ENCODE measurements at places on chromosomes 6 and 20.

DNA sequence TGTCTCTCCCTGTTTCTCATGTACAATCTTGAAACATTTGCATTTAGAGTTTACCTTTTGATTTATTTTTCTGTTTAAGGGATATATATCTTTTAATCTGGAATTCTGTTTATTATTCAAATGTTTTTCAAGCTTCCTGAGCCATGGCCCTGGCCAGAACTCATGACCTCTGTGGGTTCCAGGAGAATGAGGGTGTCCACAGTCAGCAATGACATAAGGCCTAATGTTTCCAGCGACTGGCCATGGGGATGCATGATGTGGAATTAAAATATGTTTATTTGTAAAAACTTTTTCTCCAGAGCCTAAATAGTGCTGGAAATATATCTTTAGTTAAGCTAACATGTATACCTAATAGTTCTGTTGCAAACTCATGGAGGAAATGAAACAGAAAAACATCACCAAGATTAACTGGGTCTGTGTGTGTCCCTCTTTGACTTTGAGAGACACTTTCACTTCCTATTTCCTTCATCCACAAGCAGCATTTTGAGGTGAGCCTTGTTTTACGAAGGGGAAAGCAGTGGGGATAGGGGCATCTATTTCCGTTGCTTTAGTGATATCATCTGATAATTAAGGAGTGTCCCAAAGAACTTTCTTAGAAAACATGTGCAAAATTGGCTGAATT is 87.6 kb downstream of the SMOC2 start:
- no peak for DNase-seq

GRCh38 chr6:88179692-88180091 is 13.5 kb upstream of the CNR1 start:
- DNase-seq, result no peak

DNA sequence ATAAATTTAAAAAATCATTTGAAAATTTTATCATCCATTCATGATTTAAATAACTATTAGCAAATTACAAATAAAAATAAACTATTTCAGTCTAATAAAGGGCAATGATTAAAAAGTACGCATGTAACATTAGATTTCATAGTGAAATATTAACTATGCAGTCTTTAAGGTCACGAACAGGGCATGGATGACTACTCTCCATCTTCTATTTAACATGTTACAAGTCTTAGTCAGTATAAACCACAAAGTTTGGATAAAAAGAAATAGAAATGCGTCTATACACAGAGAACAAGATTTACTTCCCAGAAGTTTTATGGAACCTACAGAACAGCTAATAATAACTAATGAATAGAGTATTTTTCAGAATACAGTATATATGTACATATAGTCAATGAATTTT is 1016.0 kb downstream of the EYS start:
- no peak for DNase-seq

- DNase-seq, result no peak
Measured at GRCh38 chr6:170149681-170150589, 140.9 kb downstream of the DLL1 start.

- no peak for DNase-seq
Measured at GRCh38 chr6:19331089-19331488, 506.1 kb upstream of the ID4 start.

- no peak for DNase-seq
Measured at GRCh38 chr20:31522731-31523130, 8.5 kb downstream of the HM13 start.

GRCh38 chr20:38275815-38276550 is 15.4 kb upstream of the KIAA1755 start:
- DNase-seq, result no peak

DNA sequence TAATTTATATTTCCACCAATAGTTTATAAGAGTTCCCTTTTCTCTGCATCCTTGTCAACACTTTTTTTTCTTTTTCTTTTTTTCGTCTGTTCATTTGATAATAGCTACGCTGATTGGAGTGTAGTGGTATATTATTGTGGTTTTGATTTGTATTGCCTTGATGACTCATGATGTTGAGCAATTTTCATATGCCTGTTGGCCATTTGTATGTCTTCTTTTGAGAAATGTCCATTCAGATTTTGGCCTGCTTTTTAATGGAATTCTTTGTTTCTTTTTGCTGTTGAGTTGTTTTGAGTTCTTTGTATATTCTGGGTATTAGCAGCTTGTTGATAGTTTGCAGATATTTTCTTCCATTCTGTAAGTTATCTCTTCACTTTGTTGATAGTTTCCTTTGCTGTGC is 773.4 kb downstream of the KIF16B start:
- DNase-seq, result no peak

- no peak for DNase-seq
Measured at GRCh38 chr20:34374209-34374760, 11.2 kb downstream of the ITCH start.

- DNase-seq, result no peak
Measured at GRCh38 chr6:113591896-113592827, 265.0 kb upstream of the MARCKS start.

DNA sequence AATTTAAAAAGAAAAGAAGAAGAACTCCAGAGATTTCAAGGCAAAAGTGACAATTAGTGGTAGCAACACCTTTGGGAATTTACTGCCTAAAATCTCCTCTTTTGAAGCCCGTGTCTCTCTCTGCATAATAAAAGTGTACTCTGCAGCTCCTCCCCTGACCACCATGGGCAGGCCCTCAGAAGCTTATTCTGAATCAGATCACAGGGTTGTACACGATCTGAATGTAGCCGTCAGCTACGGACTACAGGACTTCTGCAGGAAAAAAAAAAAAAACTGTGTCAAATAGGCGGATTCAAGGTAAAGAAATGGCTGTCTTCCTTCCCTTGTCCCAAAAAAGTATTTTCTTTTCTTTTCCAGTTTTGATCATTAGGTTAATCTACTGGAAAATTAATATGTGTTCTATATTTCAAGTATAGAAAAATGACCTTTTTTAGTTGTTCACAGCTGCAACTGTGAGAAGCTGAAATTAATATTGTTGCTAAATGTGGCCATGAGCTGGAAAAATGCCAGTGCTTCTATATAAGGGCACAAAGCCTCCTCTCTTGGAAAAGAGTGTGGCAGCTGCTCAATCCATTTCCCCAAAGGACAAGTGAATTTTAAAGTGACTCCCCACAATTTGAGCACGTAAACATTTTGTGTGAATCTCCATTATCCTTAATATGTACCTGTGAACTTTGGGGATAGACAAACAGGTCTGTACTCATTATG is 397.4 kb downstream of the C6orf118 start:
- no peak for DNase-seq

DNA sequence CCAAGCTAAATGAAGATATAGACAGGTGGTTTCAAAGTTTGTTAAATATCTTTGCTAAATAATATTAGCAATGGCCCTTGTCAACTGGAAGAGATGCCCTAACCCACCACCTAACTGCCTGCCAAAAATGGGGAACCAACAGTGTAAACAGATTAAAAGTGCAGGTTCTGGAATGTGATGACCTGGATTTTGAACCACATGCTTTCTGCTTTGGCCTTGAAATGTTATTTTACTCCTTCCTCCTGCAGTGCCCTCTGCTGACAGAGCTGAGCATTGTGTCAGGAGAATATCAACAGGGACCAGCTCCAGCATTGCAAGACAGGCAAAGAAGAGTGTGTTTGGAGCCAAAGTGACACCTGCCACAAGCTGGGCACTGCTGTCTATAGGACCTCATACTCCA is 226.6 kb downstream of the MYLK4 start:
- DNase-seq, result no peak

DNA sequence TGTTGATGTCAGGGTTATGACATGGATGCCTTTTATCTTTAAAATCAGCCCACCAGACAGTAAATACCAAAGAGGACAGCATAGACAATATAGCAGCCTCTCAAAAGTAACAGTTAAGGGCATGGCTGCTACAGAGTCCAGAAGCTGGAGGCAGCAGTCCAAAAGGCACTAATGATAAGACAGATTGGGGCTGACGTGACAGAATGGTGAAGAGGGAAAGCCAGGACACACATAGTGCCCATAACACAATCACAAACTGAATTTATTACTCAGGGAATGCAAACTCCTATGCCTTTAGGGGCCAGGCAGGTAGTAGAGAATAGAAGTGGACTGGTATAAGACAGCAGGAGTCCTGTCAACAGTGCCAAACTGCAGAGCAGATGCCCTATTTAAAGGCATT is 40.7 kb downstream of the TP53INP2 start:
- no peak for DNase-seq

DNA sequence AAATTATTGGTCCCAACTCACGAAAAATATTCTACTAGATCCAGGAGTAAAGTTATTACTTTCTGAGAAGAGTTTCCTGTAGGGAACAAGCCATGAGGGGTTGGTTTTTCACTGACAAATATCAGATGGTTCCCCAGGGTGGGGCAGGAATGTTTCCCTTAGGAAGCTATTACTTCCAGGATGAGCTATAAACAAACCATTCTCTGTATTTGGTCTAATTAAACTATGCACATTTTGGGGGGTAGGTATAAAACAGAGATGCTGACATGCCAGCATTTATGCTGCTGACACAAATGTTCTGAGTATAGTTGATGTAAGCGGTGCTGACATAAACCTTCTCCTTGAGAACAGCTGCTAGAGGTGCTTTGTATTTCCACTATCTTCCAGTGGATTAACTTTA is 54.2 kb downstream of the OGFRL1 start:
- no peak for DNase-seq

- no peak for DNase-seq
Measured at GRCh38 chr6:56243518-56244070, 3.8 kb downstream of the COL21A1 start.

DNA sequence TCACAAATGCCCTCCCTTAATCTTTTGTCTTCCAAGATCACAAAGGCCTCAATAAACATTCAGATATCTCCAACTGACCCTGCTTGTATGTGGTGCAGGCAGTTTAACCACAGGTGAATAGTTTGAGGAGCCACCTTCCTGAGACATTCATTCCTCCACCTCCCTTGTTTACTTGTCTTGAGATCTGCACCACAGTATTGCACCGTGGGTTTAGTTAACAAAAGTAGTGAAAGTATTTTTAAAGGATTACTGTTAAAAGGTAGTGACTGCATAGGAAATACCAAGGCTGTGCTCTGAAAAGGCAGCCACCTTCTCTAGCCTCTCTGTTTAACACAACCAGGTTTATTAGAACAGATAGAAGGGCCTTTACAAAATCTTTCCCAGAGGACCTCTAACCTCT is 46.5 kb downstream of the SESN1 start:
- DNase-seq, result no peak

DNA sequence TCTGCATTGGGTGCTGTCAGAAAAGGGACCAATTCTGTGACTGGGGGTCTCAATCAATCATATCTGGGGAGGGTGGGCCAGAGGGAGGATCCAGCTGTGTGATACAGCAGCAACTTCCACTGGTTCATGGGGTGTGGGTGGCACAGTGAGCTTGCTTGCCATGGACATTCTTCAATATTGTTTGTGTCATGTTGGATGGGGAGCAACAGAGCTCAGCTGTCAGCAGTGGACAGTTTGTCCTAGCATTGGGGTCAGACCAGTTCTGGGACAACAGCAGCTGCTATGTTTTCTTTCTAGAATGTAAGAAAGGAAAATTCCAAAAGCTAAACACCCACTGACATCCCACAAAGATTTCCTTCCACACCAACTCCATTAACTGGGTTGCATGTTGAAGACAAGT is 221.9 kb upstream of the CDH4 start:
- no peak for DNase-seq

DNA sequence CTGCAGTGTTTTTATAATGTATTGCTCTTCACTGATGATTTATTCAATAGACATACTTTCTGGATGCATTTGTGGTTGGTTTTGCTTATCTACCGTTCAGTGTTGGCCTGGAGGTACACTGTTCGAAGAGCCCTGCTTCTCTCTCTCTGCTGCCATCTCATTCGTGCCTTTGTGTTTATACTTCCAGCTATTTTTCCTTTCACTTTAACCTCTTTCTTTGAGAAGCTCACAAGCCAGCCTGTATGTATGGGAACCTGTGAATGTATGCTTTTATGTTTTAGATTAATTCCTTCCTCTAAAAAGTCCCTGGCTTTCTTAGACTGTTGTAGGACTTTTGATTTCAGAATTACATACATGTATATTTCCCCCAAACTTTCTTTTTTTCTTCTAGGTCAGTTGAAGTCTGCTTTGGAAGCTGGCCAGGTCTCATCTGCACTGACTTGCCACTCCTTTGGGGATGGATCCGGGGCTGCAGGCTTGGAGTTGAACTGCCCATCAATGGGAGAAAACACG is 83.0 kb downstream of the SCAND1 start:
- no peak for DNase-seq

DNA sequence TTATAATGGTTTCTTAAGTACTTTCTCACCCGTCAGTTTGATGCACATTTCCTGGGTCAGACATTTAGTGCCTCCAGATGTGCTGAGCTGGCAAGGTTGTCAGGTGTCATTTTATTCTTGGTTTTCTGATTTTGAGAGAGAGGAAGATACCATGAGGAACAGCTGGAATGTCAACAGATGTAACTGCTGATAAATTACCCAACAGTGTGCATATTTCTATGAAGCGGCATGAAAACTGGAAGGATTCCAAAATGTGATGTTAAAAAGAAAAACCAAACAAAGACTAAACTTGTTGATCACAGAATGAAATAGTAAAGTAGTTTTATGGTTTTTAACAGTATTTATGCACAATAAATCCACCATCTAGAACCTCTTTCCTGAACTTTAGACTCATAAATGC is 447.3 kb downstream of the HDGFL1 start:
- DNase-seq, result no peak

GRCh38 chr20:58241766-58242465 is 13.5 kb upstream of the ANKRD60 start:
- no peak for DNase-seq

Data from stimulated activated CD4-positive, alpha-beta T cell treated with anti-CD3 and anti-CD28 coated beads, Interleukin-2, amount 100 ng/mL, for 24 hours (primary cell).